ENCODE measurements at places on chromosomes 12 and 14.

DNA sequence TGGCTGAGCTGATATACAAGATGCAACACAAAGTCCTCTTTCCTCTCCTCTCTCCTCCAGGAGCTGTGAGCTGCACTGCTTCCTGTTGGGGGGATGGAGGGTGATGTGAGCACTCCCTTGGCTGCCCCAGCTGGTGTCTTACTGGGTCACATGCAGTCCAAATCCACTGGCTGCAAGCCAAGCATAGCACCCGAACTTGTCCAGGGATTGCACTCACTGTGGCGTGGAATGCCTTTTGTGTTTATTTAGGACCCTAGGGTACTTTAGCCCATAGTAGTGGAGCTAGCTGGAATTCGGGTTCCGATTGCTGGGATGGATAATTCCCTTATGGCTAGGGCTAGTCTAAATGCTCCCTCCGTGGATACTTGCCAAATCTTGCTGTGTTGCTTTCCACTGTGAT, 424.9 kb upstream of the SYT1 start:
- no peak for DNase-seq

- DNase-seq = no peak
Measured at GRCh38 chr12:12207746-12208145, 59.1 kb downstream of the LRP6 start.

DNA sequence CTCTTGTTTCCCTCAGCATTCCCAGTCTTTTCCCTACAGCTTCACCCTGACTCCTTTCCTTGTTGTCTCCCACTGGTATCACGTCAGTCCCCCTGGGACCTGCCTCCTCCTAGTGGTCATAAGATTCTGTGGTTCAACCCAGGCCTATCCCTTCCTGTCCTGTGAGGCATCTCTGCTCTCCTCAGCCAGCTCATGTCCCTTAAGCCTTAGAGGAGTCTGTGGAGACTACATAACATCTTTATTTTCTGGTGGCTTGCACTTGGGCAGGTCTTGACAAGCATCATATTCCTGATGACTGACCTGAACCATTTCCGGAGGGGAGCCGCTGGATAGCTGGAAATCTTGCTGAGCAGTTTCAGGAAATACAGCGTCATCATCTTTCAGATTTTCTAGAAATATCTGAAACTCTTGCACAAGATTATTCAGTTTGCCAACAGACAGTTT, 688 bp downstream of the C12orf71 start:
- DNase-seq = no peak

GRCh38 chr14:86420131-86420530, 890.2 kb downstream of the FLRT2 start:
- DNase-seq = no peak

- DNase-seq = no peak
Measured at GRCh38 chr12:108832730-108833354, 24.5 kb downstream of the SSH1 start.

GRCh38 chr12:72369423-72369959, 97.3 kb downstream of the TRHDE start:
- no peak for DNase-seq

- DNase-seq = no peak
Measured at GRCh38 chr12:24200010-24200409, 250.5 kb upstream of the SOX5 start.

GRCh38 chr14:103568952-103569351, 6.2 kb downstream of the COA8 start:
- no peak for DNase-seq

- no peak for DNase-seq
Measured at GRCh38 chr14:74347097-74347794, 1.0 kb upstream of the VRTN start.

DNA sequence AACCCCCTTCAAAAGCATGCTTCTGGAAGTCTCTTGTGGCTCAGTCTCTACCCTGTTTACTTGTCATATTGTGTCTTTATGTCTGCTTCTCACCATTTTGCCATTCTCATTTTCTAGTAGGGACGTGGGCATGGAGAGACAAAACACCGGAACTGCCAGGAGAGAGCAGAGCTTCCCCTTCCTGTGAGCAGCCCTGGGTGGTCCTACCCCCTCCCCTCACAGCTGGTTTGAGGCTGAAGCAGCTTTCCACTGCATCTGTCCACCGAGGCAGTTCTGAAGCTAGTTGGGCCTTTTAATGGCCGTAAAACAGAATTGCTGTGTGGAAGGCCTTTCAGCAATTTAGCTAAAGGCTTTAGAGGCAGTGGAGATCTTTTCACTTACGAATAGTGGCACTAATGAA, 77.0 kb downstream of the PELI2 start:
- DNase-seq = no peak

DNA sequence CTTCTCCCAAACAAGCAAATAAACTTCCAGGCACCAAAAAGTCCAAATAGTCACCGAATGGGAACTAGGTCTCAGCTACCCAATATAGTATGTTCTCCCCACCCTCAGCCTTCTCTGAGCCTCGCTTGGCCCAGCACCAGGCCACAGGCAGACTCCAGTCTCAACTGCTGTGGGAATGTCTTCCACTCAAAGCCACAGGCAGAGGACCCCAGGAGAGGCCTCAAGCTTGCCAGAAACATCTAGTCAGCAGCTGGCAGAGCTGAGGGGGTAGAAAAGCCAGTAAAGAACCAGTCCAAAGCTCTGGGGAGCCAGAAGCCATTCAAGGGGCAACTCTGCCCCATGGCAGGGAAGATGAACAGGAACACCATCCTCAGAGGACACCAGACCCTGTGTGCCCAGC, 41.8 kb downstream of the FMNL3 start:
- DNase-seq = no peak

- no peak for DNase-seq
Measured at GRCh38 chr12:30485230-30485890, 210.3 kb downstream of the IPO8 start.
